ENCODE measurements at places on chromosomes 4 and X. TPM values are rescaled to one million over a fixed set of nuclear protein-coding genes. Genes with fewer than 3 reads are reported as not detected.

DNA sequence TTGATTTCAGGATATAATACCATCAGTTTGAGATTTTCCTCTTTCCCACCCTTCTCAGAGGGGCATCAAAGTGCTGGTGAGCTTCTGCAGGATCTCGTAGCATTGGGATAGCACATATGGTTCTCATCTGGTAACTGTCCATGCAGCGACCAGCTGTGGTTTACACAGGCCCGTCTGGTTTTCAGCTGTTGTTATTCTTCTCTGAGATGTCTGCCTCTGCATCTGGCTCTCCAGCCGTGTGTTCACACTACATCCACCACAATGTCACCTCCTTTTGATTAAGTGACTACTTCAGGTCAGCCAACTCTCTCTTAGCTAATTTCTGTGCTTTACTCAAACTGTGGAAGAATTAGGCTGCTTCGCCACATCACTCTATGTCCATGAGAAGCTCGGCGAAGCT, 676.7 kb upstream of the TENM3 start:
- no peak for DNase-seq
- H3K4me3 ChIP-seq = no peak overlapping the region
- no peak overlapping the region for H3K27ac ChIP-seq

FHIP1A gene
- 13.2 TPM for total RNA-seq

DNA sequence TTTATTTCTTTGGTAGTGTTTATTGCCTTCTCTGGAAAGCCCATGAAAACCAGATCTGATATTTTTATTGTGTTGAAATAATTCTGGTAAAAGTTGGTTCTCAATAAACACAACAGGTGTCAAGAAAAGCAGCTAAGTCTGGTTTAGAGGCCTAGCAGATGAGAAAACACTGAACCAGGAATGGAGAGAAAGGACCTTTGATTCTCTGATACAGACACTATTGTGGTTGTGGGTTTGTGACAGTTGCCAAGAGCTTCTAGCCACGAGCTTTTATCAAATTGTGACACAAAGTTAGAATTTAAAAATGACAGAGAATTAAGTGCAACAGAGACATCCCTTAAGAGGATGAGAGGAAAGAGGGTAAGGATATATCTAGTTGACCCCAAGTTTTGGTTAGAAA, 42.6 kb downstream of the DDIT4L start:
- H3K27ac ChIP-seq = no peak overlapping the region
- H3K27me3 ChIP-seq = no peaks in the 10 kb centered on the region
- H3K4me1 ChIP-seq = peaks cover 17% of the 10 kb centered on the region
- H3K4me3 ChIP-seq = no peak overlapping the region
- H3K36me3 ChIP-seq = no peaks in the 10 kb centered on the region
- no peak for DNase-seq

- H3K4me1 ChIP-seq = no peaks in the 10 kb centered on the region
- peaks cover 3% of the 10 kb centered on the region for H3K27me3 ChIP-seq
- no peaks in the 10 kb centered on the region for H3K36me3 ChIP-seq
Measured at GRCh38 chr4:3445829-3446545, 4.2 kb downstream of the HGFAC start.

GRCh38 chr4:95193391-95194224, 355.2 kb downstream of the UNC5C start:
- H3K27ac ChIP-seq = no peak overlapping the region
- H3K27me3 ChIP-seq = peaks cover 31% of the 10 kb centered on the region
- DNase-seq = no peak

DNA sequence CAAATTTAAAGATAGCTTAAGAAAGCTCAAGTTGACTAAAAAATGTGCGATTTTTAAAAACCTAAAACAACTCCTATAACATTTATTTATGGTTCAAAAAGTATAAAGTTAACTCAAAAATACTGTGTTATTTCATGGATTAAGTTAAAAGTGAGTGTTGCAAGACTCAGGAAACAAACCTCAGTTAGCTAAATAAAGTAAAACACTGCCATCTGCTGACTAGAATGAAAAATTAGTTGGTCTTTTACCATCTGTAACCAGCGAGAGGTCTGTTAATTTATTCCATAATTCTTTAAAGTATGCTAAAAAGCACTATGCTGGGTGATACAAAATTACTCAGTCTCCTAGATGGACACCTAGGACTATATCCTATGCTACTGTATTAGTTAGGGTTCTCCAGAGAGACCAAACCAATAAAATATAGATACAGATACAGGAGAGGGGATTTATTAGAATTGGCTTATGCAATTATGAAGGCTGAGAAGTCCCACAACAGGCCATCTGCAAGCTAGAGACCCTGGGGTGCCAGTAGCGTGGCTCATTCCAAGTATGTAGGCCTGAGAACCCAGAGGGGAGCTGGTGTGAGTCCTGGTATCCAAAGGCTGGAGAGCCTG, 4.9 kb upstream of the WDFY3 start:
- no peaks in the 10 kb centered on the region for H3K36me3 ChIP-seq
- H3K4me1 ChIP-seq = peaks cover 6% of the 10 kb centered on the region
- H3K4me3 ChIP-seq = no peak overlapping the region
- no peaks in the 10 kb centered on the region for H3K27me3 ChIP-seq
- H3K27ac ChIP-seq = no peak overlapping the region

DNA sequence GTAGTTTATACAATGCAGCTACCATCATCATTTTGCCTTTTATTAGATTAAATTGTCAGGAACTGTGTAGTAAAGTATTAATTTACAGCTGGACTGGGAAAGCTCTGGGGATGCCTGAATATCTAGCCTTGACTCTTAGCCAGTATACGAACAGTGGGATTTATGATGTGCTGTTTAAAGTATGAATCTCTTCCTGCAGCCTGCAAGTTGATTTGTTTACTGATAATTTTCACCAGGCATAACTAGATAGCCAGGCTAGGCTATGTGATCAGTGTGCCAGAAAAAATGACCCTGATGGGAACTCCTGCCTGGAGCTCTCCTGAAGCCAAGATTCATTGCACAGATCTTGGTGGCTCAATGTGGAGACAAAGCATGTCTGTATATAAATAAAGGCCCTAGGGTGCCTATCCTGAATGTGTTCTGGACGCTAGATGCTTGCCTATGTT, 119.2 kb downstream of the SCLT1 start:
- no peaks in the 10 kb centered on the region for H3K27me3 ChIP-seq
- H3K4me1 ChIP-seq = peaks cover 4% of the 10 kb centered on the region
- no peak overlapping the region for H3K4me3 ChIP-seq
- no peak for DNase-seq
- no peak overlapping the region for H3K27ac ChIP-seq

GRCh38 chrX:84064164-84064563, 123.8 kb downstream of the RPS6KA6 start:
- no peaks in the 10 kb centered on the region for H3K4me1 ChIP-seq
- H3K27ac ChIP-seq = no peak overlapping the region
- H3K27me3 ChIP-seq = no peaks in the 10 kb centered on the region
- no peak for DNase-seq

MAGEA3 gene
- not detected for total RNA-seq

GRCh38 chr4:149951152-149951900, 126.9 kb upstream of the DCLK2 start:
- H3K4me3 ChIP-seq = no peak overlapping the region
- DNase-seq = no peak
- H3K4me1 ChIP-seq = no peaks in the 10 kb centered on the region
- H3K27me3 ChIP-seq = no peaks in the 10 kb centered on the region
- H3K36me3 ChIP-seq = no peaks in the 10 kb centered on the region
- no peak overlapping the region for H3K27ac ChIP-seq

ARHGAP4 gene
- total RNA-seq = 8.8 TPM

DNA sequence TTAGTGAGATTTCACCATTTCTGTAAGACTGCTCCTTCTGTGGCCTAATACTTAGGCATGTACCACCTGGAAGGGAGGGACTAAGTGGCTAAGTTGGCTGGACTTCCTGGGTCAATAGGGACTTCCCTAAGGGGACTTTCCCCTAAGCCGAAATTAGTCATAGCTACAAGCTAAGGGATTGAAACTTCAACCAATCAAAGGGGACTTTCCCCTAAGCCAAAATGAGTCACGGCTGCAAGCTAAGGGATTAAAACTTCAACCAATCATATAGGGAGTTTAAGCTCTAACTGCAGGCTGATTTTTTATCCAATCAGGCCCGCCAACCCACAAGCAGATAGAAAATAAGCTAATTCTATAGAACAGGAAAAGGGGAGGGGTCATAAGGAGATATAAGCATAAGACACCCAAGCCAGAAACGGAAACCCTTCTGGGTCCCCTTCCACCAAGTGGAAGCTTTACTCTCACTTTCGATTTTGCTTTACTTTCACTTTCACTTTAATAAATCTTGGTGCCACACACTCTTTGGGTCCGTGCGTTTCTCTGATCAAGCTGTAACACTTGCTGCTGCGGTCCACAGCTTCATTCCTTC, 382.8 kb downstream of the KLHL4 start:
- DNase-seq = no peak
- H3K4me3 ChIP-seq = no peak overlapping the region
- H3K4me1 ChIP-seq = no peaks in the 10 kb centered on the region
- no peak overlapping the region for H3K27ac ChIP-seq
- H3K36me3 ChIP-seq = no peaks in the 10 kb centered on the region

DNA sequence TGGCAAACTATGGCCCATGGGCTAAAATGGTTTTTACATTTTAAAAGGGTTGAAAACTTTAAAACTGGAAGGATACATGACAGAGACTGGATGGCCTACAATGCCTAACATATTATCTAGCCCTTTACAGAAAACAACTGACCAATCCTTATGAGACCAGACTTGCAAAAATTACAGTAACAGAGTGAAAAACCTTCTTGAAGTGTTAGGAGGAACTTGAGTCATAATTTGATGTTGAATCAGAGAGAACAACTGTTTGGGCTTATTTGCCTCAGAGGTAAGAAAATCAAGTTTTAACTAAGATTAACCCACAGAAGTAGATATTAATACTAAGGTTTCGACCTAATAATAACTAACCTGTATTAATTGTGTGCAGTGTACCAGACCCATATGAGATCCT, 12.4 kb upstream of the NAP1L5 start:
- DNase-seq = no peak
- H3K4me3 ChIP-seq = no peak overlapping the region
- H3K4me1 ChIP-seq = peaks cover 5% of the 10 kb centered on the region
- H3K36me3 ChIP-seq = peaks cover 22% of the 10 kb centered on the region

DNA sequence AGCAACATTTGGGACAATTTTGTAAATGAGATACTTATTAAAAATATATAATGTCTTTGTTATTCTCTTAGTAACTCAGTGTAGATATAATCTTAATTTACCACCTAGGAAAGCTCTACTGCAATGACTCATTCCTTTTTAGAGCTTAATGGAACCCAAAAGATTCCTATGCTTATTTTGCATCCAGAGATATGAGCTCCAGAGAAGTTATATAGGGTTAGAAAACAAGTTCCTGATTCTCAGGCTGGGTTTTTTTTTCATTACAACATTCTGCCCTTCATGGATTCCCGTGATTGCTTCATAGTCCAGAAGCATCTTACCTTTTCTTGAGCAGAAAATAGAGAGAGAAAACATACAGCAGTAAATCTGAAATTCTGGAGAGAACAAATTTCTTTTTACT, 57.9 kb upstream of the CXCL8 start:
- no peak for DNase-seq
- no peak overlapping the region for H3K27ac ChIP-seq
- H3K36me3 ChIP-seq = no peaks in the 10 kb centered on the region

DNA sequence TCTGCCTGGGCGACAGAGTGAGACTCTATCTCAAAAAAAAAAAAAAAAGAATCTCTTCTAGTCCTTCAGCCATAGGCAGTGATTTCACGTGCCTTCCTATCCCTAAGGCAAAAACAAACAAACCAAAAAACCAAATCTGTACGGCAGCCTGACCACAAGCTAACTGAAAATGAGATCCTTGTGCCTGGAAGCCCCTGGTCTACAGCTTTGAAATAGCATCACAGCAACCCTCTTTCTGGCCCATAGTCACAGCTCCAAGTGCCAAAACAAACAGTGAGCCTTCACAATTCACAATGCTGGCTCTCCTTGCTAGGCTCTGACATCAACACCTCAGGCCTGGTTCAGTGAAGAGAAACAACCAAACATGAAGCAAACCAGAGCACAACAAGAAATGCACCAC, 46.1 kb downstream of the TMEM150C start:
- no peak overlapping the region for H3K4me3 ChIP-seq
- DNase-seq = no peak
- H3K27me3 ChIP-seq = no peaks in the 10 kb centered on the region
- H3K36me3 ChIP-seq = no peaks in the 10 kb centered on the region
- H3K27ac ChIP-seq = no peak overlapping the region
- H3K4me1 ChIP-seq = peaks cover 6% of the 10 kb centered on the region

DNA sequence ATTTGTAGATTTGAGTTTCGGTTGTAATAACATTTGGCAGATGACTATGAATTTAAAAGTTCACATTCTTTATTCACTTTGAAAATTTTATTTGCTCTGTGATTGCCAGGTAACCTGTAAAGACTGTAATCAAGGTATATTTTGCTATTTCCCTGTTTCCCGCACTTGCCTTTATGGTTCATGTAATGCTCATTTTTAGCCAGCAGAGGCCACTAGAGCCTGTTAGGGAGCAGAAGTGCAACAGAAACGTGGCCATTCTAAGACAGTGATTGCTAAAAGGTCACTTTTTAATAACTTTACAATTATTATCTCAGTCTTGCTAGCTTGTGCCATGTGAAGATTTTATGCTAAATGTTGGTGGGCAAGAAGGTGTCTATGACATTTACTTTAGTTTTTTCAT, 12.4 kb downstream of the YIPF6 start:
- H3K4me1 ChIP-seq = peaks cover 4% of the 10 kb centered on the region
- no peak for DNase-seq
- H3K4me3 ChIP-seq = no peak overlapping the region
- no peaks in the 10 kb centered on the region for H3K27me3 ChIP-seq

AFM gene
- 2.9 TPM for total RNA-seq

ZNF630 gene
- 3.6 TPM for total RNA-seq

DNA sequence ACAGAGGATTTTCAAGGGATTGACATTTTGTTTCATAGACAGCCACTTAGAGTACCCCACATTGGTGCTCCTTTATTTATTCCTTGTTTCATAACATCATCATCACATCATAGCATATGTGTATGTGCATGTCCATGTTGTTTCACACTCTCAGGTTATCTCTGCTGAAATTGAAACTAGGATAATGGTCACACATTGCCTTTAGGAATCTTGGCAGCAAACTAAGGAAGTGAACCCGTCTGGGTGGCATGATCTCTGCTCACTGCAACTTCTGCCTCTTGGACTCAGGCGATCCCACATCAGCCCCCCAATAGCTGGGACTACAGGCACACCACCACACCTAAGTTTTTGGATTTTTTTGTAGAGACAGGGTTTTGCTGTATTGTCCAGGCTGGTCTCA, 234.2 kb upstream of the ANKRD50 start:
- no peaks in the 10 kb centered on the region for H3K27me3 ChIP-seq
- DNase-seq = no peak
- peaks cover 8% of the 10 kb centered on the region for H3K4me1 ChIP-seq
- no peak overlapping the region for H3K27ac ChIP-seq
- H3K4me3 ChIP-seq = no peak overlapping the region
- no peaks in the 10 kb centered on the region for H3K36me3 ChIP-seq

GRCh38 chrX:72554448-72555140, 18.0 kb downstream of the HDAC8 start:
- peak overlapping the region; percentile 93 for H3K27ac ChIP-seq
- DNase-seq = no peak
- peaks cover 15% of the 10 kb centered on the region for H3K36me3 ChIP-seq
- H3K27me3 ChIP-seq = no peaks in the 10 kb centered on the region
- peak overlapping the region; percentile 61 for H3K4me3 ChIP-seq

GRCh38 chr4:176788971-176789370, 3.8 kb downstream of the VEGFC start:
- H3K27me3 ChIP-seq = peaks cover 41% of the 10 kb centered on the region
- no peak overlapping the region for H3K4me3 ChIP-seq
- H3K36me3 ChIP-seq = no peaks in the 10 kb centered on the region
- peaks cover 10% of the 10 kb centered on the region for H3K4me1 ChIP-seq
- no peak for DNase-seq

ZNF157 gene
- total RNA-seq = 0.58 TPM

CT45A2 gene
- total RNA-seq = not detected
